Renal pelvis (tissue), 12 donors: ENCODE measurements at places on chromosomes 12 and 14. TPM values are rescaled to one million over a fixed set of nuclear protein-coding genes. Genes with fewer than 3 reads are reported as not detected.

POLE2 gene
- 23.7 TPM for polyA plus RNA-seq

HOXC9 gene
- 22.4 TPM for polyA plus RNA-seq

MYBPC1 gene
- 1.7 TPM for polyA plus RNA-seq

CHST11 gene
- 7.6 TPM for polyA plus RNA-seq

AHNAK2 gene
- polyA plus RNA-seq: 2.2 TPM

GALNT16 gene
- 4.6 TPM for polyA plus RNA-seq

PAX9 gene
- polyA plus RNA-seq: 0.30 TPM

MORN3 gene
- polyA plus RNA-seq: 1.9 TPM

TMEM263 gene
- 66.7 TPM for polyA plus RNA-seq

DNA sequence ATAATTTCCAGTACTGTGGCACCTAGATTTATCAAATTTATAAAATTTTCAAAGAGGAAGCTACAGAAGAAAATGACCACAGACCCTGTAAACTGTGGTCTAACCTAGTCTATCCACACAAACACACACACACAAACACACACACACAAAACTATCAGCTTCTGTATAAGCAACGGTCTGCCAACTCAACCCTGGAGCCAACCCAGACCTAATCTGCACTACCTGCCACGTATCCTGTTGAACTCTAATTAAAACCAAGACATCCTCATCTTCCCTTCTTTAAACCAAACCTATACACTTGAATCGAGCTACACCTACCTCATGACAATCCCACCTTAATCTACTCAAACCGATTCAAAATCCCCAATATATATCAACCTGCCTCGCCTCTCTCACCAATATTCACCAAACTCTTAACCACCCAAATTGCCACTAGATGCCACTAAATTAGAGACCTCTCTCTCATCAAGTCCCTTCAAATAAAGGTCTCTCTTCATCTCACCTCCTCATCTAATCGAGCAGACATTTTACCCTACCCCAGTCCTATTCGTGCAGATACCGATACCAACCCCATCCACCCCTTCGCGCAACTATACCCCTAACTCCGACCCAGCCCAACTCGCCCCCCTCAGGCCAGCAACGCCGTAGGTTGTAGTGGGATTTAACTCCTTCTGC is 808 bp downstream of the ACIN1 start:
- no peak for DNase-seq

GRCh38 chr14:68402525-68403101 is 390.3 kb downstream of the ZFP36L1 start:
- DNase-seq: no peak

GRCh38 chr14:32330351-32331111 is 1.4 kb downstream of the AKAP6 start:
- no peak for DNase-seq

- DNase-seq: no peak
Measured at GRCh38 chr14:55123101-55123500, 6.0 kb upstream of the LGALS3 start.

- DNase-seq: no peak
Measured at GRCh38 chr14:39350866-39351265, 81.4 kb downstream of the FBXO33 start.

DNA sequence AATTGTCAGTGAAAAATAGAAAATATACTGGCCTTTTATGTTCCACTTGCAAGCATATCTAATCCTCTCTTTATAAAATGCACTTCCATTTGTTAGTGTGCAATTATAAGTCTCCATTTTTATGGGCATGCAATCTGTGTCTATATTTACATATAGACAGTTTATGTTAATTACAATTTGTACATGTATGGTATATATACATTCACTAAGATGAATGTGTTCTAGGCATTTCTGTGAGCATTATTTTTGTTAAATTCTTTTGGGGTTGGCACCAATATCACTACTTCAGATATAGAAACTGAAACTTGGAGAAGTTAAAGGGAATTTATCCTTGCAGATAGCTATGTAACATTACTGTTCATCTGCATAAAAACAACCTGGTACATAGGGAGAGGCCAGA is 470.8 kb upstream of the LMO3 start:
- DNase-seq: no peak

DNA sequence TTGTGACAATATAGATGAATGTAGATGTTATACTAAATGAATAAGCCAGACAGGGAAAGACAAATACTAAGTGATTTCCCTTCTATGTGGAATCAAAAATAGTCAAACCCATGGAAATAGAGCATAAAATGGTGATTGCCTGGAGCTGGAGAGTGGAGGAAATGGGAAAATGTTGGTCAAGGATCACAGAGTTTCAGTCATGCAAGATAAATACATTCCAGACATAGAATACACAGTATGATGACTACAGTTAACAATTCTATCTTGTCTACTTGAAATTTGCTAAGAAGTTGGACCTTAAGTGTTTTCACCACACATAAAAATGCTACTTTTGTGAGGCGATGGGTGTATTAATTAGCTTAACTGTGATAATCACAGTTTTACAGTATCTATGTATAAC is 1182.7 kb downstream of the AACS start:
- peak; percentile 8 for DNase-seq

GRCh38 chr14:105919458-105920150 is 393.2 kb downstream of the TMEM121 start:
- DNase-seq: no peak

DNA sequence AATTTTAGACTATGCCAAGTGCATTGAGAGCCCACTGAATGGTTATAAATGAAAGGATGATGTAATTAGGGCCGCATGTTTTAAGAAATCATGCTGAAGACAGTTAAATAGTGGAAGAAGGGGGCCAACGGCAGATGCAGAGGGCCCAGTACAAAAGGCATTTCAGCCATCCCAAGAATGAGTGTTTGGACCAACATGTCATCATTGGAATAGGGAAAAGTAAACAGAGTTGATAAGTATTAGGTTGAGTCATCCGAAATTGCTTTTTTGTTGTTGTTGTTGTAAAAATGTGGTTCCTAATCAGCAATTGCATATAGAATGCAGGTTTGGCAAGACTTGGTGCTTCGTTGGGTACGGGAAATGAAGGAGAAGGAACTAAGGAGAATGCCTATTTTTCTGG is 29.5 kb downstream of the BMP4 start:
- DNase-seq: no peak

DNA sequence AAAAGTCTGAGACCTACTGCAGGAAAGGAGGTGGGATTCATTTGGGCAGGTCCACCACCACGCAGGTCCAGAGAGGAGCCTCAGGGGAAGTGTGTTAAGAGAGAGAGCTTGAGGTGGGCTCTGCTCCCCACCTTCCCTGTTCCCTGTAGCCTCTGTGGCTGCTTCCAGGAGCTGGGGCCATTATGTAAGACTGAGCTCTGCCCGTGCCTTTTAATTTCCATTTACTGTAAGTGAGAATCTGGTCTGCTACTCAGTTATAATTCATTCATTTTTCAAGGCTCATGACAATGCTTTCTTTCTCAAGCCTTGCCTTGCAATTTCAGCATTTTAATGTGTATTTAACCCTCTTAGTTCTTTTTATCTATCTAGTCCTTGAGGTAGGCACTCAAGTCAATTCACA is 8.3 kb downstream of the SLC4A8 start:
- DNase-seq: no peak

- DNase-seq: no peak
Measured at GRCh38 chr12:47268501-47269454, 189.0 kb upstream of the AMIGO2 start.

DNA sequence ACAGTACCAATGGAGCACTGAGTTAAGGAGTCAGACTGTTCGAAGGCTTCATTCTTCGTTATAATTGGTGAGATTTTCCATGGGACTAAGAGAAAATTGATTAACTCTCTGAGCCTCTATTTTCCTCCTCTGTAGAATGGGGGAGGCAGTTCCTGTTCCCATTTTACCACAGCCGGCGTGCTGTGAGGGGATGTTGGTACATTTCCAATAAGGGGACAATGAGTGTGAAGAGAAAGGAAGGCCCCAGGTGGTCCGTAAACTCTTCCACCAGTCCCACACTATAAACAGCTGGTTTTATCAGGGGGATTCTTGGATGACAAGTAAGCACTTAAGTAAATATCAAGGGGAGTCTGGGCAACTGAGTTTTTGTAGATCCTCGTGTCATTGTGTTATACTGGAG is 109.9 kb downstream of the DAD1 start:
- no peak for DNase-seq

- no peak for DNase-seq
Measured at GRCh38 chr14:99175331-99176155, 96.5 kb downstream of the BCL11B start.
